ENCODE measurements at places on chromosomes 7 and 10.

- DNase-seq: no peak
Observed at GRCh38 chr10:56537984-56538383, 176.9 kb upstream of the ZWINT start.

DNA sequence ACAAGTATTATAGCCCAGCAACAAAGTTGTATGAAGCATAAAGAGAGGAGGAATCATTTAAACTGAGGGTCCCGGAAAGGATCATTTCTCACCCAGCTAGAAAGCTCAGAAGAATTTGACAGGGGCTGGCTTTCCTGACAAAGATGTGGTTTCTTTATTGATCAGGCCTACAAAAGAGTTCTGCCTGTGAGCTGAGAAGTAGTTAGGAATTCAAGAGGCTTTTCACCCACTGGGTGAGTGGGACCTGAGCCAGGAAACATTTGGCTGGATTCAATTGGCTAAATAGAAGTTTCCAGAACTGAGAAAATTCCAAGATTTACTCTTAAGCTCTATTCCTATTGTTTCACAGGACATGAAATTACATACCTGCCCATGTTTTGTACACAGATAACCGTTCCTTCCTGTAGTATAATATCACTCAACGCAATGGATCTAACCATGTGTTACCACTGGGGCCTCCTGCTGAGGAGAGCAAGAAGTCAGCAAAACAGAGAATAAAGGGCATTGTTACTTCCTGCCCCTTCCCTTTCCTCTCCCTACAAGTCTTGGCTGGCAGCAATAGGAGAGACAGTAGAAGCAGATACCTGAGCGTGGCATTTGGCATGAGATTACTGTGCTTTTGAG, 53.9 kb upstream of the PAPSS2 start:
- DNase-seq: no peak

DNA sequence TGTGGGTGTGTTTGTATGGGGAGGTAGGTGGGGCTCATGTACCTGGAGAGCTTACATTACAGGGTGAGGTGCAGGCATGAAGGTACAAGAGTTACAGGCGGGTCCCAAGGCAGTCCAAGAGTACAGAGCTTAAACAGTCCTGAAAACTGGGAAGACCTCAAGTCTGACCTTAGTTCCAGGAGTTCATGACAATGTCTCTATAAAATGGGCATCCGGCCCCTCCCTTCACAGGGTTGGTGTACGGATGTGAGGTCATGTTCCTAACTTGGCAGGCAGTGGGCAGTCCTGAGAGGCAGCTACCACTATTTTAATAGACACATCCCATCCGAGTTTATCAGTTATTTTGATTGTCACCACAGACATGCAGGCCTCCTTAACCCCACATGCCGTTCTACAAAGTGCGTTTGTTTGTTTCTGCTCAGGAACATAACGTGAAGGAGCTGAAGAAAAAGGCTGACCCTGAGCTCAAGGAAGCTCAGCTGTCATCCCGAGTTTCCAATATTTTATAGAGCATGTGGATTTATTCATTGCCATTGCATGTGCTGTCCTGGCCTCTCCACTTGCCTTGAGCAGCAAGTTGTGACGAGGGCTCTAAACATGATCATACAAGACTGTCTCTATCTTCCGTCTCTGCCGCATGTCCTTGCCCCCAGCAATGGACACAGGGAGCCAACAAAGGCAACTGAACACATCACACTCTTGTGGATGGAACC, 647.5 kb upstream of the IGFBP3 start:
- no peak for DNase-seq

DNA sequence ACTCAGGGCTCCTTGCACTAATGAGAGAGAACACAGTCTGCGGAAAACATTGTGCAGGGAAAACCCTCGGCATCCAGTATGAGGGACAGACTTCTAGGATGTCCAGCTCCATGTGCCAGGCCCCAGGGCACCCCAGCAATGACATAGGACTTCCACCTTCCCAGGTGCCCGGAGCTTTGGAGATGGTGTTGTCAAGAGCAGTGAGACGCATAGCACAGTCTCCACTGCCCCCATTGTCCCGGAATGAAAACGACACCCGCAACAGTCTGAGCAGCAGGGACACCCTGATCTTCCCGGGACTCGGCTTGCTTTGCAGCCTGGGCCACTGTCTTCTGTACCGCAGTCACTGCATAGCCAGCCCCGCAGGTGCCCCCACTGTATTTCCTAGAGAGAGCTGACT, 339.2 kb upstream of the ADARB2 start:
- DNase-seq: no peak

DNA sequence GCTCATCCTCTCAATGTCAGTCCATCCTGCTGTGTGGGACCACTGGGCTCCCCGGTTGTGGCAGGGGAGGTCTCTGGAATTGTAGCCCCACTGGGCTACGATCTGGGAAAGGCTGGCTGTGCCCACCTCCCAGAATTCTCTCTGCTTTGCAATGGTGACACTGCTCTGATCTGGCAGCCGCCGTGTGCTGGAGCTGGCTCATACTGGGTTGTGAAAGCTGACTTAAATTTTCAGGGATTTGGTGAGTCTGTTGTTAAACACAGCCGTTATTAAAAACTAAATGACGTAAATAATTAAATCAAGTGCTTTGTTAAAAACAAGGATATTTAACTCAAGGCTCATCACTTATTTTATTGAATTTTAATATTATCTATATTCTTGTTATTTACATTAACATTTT, 160.0 kb downstream of the TAX1BP1 start:
- no peak for DNase-seq

GRCh38 chr7:130152493-130153210, 52.6 kb downstream of the TMEM209 start:
- no peak for DNase-seq

- no peak for DNase-seq
Observed at GRCh38 chr7:7201578-7202374, 19.4 kb downstream of the C1GALT1 start.

GRCh38 chr10:113735913-113736312, 15.6 kb upstream of the PLEKHS1 start:
- no peak for DNase-seq

- no peak for DNase-seq
Observed at GRCh38 chr10:3720228-3721019, 64.6 kb downstream of the KLF6 start.

- DNase-seq: no peak
Observed at GRCh38 chr7:31437250-31437865, 76.5 kb upstream of the ITPRID1 start.

GRCh38 chr10:133294189-133294588, 14.5 kb downstream of the TUBGCP2 start:
- no peak for DNase-seq

- DNase-seq: no peak
Observed at GRCh38 chr10:60932756-60933155, 11.2 kb downstream of the RHOBTB1 start.

- DNase-seq: no peak
Observed at GRCh38 chr7:135164357-135165061, 6.0 kb downstream of the CYREN start.

GRCh38 chr7:46739518-46740234, 818.6 kb upstream of the IGFBP3 start:
- DNase-seq: no peak

GRCh38 chr7:21967598-21968003, 21.9 kb upstream of the CDCA7L start:
- no peak for DNase-seq

GRCh38 chr7:30567081-30567480, 27.6 kb upstream of the GARS1 start:
- DNase-seq: no peak

- no peak for DNase-seq
Observed at GRCh38 chr7:52018680-52019054, 702.1 kb upstream of the COBL start.

DNA sequence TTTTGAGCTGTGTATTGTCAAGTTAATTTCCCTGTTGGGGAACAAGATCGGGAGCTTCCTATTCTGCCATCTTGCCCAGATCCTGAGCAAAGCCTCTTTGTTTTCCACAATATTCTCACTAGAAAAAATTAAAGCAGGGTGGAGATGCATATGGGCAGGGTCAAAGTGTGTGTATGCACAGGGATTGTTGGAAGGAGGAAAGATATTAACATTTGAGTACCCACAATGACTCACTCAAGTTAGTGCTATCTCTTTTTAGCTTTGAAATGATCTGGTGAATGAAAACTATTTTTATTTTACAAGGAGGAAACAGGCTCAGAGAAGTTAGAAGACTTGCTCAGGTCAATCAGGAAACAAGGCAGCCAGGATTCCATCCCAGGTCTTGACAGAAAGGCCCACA, 6.7 kb upstream of the BTBD16 start:
- DNase-seq: no peak

DNA sequence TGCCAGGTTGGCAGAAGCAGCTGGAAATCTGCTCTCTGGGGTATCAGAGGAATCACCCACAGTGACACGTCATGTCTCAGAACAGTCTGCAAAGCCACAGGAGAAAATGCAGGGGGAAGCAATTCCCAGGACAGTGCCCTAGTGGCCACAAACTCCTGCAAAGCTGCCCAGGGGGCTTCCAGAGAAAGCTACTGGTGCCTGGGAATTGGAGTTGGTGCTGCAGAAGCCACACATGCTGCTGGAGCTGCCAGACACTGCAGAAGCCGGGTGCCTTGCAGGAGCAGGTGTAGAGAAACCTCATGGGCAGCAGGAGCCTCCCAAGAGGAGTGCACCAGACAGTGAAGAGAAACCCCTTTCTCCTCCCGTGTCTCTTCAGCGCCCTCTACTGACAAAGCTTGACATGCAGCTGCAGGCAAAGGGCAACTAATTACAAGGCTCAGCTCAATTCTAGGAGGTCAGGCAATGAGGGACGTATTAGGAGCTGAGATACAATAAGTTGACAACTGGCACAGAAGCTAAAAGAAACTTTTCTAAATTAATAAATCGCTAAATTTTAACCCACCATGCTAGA, 30.2 kb upstream of the NUB1 start:
- no peak for DNase-seq

- DNase-seq: no peak
Observed at GRCh38 chr10:130138479-130138866, 2.3 kb downstream of the GLRX3 start.

DNA sequence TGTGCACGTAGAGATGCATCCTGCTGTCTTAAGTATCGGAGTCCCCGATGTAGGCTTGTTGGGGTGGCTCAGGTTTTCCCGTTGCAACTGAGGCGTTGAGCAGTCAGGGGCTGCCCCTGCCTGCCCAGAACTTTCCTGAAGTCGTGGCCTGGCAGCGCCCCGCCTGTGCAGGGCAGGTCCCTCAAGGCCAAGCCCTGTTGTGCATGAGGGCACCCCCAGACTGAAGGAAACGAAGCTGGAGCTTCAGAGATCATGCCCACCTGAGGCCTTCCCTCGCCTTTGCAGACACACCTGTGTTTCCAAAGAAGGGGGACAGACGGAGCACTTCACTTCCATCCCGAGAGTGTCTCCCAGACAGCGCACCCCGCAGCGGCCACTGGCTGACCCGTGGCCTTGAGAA, 121.1 kb downstream of the NKX6-2 start:
- DNase-seq: no peak

- peak; percentile 35 for DNase-seq
Observed at GRCh38 chr7:101058355-101058754, 26.9 kb upstream of the TRIM56 start.

DNA sequence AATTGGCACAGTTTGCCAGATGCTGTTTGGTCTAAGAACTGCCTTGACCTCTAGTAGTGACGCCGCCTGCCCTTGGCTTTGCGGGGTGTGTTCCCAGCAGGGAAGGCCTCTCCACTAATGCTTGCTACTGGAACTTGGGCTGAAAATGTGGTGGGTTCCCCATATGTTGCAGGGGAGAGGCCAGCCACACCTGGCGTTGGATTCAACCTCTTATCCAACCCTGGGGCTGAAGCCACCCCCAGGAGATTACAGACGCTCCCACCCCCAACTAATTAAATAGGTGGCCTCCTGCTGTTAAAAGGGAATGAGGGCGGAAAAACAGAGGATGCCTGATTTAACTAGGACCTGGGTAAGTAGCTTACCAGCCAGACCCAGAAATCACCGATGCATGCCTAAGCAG, 19.2 kb upstream of the ATOH7 start:
- no peak for DNase-seq

DNA sequence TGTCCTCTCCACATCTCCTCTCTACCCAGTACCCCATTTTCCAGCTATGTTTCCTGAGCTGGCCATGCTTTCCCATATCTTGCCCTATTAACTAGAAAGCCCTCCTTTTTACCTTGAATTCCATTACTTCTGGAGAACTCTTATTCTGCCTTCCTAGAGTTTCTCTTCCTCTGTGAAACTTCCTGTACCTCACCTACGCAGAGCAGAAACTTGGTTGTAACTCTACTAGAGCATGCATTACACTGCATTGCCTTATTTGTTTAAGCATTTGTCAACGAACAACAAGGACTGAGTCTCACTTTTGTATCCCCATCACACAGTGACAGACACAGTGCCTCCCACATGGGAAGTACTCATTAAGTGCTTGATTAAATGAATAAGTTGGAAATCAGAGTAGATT, 36.4 kb downstream of the VCL start:
- DNase-seq: no peak

All from activated CD8-positive, alpha-beta memory T cell treated with anti-CD3 and anti-CD28 coated beads for 1 hour (primary cell).